Glutamatergic neuron (in vitro differentiated cells): ENCODE measurements at places on chromosomes 6 and 20. TPM values are rescaled to one million over a fixed set of nuclear protein-coding genes. Genes with fewer than 3 reads are reported as not detected.

NKX2-4 gene
- total RNA-seq: not detected

PDYN gene
- total RNA-seq: not detected

GRCh38 chr6:10695086-10695657 lies 400 bp downstream of the PAK1IP1 start:
- DNase-seq: no peak

GRCh38 chr6:109255946-109256640 lies 126.2 kb downstream of the CD164 start:
- no peak for DNase-seq

GRCh38 chr6:15176816-15177370 lies 69.0 kb upstream of the JARID2 start:
- DNase-seq: no peak
